Glutamatergic neuron (in vitro differentiated cells): ENCODE measurements at places on chromosomes 1 and 21. TPM values are rescaled to one million over a fixed set of nuclear protein-coding genes. Genes with fewer than 3 reads are reported as not detected.

DNA sequence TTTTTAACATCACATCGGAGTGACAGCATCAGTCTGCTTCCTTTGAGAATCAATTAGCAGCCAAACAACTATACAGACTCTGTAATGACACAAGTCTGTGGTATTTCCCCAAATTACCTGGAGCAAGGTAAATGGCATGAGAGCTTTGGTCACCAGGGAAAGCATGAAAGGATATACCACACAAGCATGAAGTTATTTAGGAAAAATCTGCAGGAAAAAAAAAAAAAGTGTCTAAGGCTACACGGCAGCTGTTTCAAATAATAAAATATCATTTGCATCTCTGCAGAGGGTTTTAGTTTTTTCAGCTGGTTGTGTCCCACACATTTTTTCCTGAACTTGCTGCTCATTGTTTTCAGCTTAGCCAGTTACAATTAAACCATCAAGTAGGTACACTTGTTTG, 234.7 kb downstream of the TTLL7 start:
- DNase-seq: no peak
- no peak overlapping the region for H3K27ac ChIP-seq
- H3K4me3 ChIP-seq: no peak overlapping the region
- no peaks in the 10 kb centered on the region for H3K36me3 ChIP-seq
- H3K4me1 ChIP-seq: peaks cover 9% of the 10 kb centered on the region
- H3K27me3 ChIP-seq: no peaks in the 10 kb centered on the region

Gene UTS2
- not detected for total RNA-seq

- no peaks in the 10 kb centered on the region for H3K27me3 ChIP-seq
- H3K4me3 ChIP-seq: no peak overlapping the region
- H3K36me3 ChIP-seq: no peaks in the 10 kb centered on the region
- H3K4me1 ChIP-seq: peaks cover 16% of the 10 kb centered on the region
- H3K27ac ChIP-seq: no peak overlapping the region
- no peak for DNase-seq
Measured at GRCh38 chr1:226627924-226628611, 79.5 kb downstream of the STUM start.

DNA sequence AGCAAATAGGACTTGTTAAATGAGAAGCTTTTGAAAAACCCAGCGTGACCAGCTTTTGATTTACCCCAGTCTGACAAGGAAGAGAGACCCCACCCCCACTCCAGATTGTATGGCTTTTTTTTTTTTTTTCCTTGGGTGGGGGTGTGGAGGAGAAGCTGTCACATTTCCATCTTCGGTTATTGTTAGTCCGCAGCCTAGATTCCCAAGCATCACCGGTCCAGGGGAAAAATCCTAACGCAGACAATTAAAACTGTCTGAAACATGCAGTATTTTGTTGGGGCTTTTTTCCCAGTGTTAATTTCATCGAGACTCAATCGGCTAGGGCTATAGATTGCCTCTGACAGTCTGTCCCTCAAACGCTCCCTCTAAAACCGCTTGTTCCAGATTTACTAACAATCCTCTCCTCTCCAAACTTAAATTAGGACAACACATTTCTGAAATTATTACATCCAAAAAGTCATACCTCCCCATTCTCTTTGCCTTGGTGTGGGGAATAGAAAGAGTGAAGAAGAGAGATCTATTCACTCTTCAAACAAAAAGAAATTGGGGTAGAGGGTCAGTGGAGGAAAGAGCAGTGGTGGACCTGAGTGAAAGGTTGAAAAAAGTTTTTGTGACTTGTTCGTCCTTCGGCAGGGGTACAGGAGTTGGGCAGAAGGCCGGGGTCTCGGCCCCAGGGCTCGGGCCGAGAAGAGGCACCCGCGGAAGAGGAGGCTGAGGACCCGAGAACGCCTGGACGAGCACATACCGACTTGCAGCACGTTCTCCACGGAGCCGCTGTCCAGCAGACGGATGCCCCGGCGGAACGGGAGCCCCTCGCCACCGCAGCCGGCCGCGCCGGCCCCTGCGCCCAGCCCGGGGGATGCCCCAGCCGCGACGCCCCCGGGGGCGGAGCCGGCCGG, 1.1 kb downstream of the ZSWIM5 start:
- peaks cover 4% of the 10 kb centered on the region for H3K4me1 ChIP-seq
- H3K36me3 ChIP-seq: no peaks in the 10 kb centered on the region
- peak overlapping the region; percentile 92 for H3K27ac ChIP-seq
- H3K27me3 ChIP-seq: peaks cover 4% of the 10 kb centered on the region
- H3K4me3 ChIP-seq: peak overlapping the region; percentile 96

- DNase-seq: peak; percentile 92
- peak overlapping the region; percentile 98 for H3K27ac ChIP-seq
- peaks cover 8% of the 10 kb centered on the region for H3K27me3 ChIP-seq
- H3K36me3 ChIP-seq: no peaks in the 10 kb centered on the region
Measured at GRCh38 chr1:36366091-36366661, 19.5 kb downstream of the STK40 start.

DNA sequence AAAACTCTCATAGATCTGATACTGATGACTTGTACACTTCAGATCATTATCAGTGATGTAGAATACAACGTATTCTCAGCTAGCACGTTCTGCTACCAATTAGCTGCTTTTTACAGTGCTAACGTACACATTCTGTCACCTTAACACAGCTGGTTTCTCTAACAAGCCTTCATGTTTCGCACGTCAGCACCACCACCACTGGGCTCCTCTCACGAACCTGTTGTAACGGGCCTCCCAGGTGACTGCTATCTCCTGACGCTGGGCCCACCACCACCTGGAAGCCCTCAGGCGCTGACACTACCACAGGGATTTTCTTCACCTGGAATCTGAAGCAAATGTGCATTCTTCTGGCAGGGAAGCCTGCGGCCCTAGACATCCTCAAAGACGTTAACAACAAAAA, 19.8 kb downstream of the TOMM20 start:
- peaks cover 3% of the 10 kb centered on the region for H3K27me3 ChIP-seq
- no peaks in the 10 kb centered on the region for H3K36me3 ChIP-seq
- H3K4me1 ChIP-seq: peaks cover 7% of the 10 kb centered on the region

DNA sequence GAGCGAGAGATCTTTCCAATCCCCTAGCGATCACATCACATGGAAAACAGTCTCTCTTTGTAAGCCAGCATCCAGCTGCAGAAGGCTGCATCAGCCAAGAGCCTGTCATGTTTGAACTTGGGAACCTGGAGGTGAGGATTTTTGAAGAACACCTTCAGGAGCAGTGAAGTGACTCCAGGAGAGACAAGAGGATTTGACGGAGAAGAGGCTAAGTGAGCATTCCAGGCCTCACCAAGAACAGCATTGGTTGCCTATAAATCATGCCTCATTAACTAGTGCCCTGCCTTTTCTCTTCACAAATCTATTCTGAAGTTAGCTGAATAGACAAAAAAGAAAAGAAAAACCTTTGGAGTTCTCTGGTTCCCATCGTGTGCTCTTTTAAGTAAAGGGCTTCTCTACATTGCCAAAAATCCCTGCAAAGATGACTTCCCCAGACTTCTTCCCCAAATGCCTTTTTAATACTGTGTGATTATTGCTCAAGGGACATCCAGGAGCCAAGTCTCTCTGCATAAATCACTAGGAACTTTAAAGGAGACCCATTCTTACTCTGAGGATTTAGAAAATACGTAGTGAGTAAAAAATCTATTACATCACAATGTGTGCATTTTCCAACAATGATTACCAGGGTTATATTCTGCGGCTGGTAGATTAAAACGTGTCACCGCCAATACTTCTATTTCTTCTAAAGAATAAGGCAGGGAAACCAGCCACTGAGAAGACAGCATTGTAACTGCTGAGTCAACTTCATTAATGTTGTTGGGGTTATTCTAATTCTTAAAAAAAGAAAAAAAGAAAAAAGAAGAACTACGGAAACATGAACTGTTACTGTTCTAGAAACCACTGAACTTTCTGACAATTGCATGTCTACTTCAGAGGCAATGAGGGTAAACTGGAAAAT, 95.2 kb downstream of the KIF14 start:
- no peaks in the 10 kb centered on the region for H3K27me3 ChIP-seq
- no peak for DNase-seq
- no peaks in the 10 kb centered on the region for H3K4me1 ChIP-seq
